GM23338 (cell line): ENCODE measurements at places on chromosomes 5 and 9.
A peak's percentile ranks its signal among the peaks of the same experiment; 100 is the strongest.

- no peak for DNase-seq
Measured at GRCh38 chr5:95398989-95399388, 7.8 kb downstream of the FAM81B start.

DNA sequence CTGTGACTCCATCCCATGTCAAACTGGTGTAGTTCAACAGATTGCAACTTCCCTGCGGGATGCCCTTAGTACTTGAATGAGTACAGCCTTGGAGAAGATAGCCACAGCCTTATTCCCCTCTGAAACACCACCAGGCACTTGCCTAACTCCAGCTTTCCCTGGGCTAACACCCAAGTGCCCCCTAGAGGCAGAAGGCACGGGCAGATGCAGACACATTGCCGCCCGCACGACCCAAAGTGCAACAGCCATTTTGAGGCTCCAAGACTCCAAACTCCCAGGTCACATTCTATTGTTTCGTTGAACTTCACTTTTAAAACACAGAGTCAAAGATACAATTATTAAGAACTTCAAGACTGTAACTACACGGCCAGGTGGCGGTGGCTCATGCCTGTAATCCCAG lies 163.6 kb upstream of the CDH6 start:
- DNase-seq = peak; percentile 59

DNA sequence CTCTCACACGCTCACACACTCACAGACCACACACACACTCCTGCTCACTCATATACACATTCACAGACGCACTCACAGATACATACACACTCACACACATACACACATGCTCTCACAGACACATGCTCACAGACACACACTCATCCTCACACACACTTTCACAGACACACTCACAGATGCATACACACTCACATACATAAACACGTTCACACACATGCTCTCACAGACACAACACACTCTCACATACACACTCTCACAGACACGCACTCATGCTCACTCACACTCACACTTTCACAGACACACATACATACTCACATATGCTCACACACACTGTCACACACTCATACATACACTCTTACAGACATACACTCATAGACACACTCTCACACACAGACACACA lies 82.2 kb downstream of the IRX2 start:
- DNase-seq = no peak

DNA sequence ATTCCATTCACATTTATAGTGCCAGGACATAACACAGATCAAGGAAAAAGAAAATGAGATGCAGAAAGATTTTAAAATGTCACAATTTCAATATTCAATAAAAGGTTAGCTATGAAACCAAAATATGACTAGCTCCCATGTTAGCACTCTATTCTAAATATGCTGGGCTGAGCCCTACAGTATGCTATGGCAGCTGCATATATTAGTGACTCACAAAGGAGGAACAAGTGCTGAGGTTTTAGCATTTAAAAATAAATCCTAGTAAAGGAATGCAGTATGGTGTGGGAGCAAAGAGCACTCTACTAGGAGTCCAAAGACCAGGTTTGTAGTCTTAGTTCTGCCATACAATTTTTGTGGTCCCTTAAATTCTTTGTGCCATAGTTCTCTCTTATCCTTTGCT lies 118.4 kb downstream of the OXCT1 start:
- no peak for DNase-seq

GRCh38 chr5:98163796-98164493 lies 609.5 kb upstream of the RGMB start:
- no peak for DNase-seq

GRCh38 chr5:26329562-26330189 lies 708.7 kb downstream of the CDH9 start:
- DNase-seq = peak; percentile 45
